Activated CD4-positive, alpha-beta T cell treated with anti-CD3 and anti-CD28 coated beads, Interleukin-10, Interleukin-2, amounts not matched to agents 100 ng/mL and 50 ng/mL, durations not matched to agents 16 hours and 8 hours (primary cell): ENCODE measurements at places on chromosomes 16 and 17.

DNA sequence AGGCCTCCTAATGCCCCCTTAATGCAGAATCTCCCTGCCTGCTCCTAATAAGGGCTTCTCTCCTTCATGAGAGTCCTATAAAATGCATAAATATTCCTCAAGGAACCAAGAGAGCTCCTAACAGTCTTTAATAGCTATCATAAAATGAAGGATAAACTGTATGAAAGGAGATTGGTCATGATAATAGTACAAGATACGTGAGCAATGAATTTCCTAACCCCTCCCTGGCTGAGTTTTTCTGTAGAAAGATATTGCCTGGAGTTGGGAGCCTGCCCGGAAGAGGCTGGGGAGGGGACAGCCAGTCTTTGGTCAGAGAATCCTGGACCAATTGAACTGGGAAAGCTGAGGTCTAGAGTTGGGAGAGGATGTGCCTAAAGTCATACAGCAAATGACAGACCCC lies 321.9 kb upstream of the CDH5 start:
- DNase-seq: no peak

DNA sequence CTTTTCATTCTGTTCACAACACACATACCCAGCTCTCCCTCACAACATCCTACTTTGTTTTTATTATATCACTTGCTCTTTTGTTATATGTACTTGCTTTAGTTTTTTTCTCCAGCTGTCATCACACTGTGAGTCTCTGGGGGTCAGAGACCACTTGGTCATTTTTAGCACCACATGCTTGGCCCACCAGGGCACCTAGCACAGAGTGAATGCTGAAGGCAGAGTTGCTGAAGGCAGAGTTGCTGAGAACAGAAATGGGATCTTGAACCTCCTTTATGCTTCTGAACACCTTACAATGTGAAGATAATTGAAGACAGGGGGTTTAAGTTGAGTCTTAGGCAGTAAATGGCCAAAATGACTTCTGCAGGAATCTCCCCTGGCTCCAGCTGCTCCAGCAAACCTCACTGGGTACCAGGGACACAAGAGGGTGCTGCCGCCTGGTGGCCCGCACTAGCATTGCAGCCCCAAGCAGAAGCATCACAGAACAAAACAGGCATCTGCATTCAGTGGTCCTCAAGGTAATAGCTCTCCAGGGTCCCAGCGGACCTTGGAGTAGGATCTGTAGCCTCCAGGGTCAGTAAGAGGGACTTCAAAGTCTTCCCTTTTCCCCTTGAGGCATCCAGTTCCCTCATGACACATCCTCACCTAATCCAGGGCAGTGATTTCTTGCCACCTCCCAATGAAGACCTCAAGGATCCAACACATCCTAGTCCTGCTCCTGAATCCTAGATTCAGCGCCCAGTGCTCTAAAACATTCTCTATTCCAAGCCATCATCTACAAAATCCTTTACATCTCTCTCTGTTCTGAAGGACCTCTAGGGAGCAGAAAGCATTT lies 1972.6 kb downstream of the TP53TG3F start:
- DNase-seq: peak; percentile 23

DNA sequence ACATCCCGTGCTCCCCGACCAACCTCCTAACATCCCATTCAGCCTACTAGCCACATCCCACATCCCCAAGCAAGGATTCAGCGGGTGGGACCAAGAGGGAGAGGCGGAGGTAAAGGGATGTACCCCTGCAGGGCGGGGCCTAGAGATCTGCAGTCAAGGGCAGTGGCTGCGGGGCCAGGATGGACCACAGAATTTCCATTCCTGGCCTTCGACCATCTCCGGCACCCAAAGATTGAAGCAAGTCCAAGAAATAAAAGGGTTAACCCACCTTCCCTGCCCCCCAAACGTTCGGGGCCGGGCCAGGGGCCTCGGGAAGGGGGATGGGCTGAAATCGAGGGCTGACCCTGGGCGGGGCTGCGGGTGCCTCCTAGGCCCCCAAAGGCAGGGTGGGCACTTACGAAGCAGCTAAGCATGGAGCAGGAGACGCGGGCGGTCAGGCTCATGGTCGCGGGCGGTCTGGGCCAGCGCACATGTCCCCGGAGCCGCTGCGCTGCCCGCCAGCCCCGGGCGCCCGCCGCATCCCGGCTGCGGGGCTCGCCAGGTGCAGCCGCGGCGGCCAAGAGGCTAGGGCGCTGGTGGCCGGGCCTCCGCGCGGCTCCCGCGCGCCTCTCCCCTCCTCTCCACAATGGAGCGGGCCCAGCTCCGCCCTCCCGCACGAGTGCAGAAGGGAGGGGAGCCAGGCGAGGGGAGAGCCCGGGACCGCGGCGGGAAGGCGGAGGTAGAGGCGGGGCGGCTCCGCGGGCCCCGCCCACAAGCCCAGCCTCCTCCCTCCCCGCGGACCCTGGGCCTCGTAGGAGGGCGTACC lies at the start of gene MTMR4:
MTMR4 (minus strand) TSS at position 674 of the 805 bp plus-strand sequence; CDS start at position 443, 231 bp downstream.
- DNase-seq: peak; percentile 86

DNA sequence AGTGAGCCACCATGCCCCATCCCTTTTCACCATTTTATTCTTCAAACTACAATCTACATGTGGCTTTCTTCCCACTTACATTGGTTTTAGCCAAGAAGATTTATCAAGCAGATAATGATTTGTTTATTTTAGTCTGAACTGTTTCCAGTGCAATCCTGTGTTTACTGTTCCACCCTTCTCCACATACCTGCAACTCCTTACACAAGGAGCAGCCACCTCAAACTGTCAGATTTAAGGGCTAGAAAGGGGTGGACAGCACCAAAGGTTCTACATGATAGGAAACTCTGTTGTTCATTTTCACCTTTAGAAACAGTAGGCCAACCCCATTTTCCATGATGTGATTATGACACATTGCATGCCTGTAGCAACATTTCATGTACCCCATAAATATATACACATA lies 1.9 kb downstream of the RUNDC1 start:
- no peak for DNase-seq

DNA sequence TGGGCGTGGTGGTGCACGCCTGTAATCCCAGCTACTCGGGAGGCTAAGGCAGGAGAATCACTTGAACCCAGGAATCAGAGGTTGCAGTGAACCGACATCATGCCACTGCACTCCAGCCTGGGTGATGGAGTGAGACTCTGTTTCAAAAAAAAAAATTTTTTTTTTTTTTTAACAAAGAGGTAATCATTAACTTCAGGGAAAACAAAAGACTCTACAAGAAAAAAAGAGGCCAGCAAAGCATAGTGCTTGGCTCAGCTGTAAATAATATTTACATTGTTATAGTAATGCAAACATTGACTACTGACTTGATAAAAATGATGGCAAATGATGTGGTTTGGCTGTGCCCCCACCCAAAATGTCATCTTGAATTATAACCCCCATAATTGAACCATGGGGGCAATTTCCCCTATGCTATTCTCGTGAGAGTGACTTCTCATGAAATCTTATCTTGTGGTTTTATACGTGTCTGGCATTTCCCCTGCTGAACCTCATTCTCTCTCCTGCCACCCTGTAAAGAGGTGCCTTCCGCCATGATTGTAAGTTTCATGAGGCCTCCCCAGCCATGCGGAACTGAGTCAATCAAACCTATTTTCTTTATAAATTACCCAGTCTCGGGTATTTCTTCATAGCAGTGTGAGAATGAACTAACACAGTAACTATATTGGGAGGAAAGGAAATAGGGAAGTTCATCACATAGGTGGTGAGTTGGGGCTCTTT lies 12.7 kb upstream of the SSTR2 start:
- DNase-seq: no peak

DNA sequence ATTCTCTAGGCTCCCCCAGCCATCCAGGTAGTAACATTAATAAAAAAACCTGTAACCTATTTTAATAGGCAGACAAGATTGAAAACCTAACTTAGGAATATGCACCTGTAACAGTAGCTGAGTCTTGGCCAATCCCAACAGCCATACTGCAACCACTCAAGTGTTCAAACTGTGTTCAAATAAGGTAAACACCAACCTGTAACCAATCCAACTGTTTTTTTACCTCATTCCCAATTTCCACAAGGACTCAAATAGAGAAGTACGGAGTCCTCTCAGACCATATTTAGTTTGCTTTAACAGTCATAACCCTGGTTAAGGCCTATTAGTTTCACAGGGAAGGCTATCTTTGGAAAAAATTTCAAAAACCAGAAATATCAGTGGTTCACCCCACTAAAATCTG lies 40.4 kb upstream of the NOS2 start:
- DNase-seq: no peak
